ENCODE measurements at places on chromosomes 13 and 19.

DNA sequence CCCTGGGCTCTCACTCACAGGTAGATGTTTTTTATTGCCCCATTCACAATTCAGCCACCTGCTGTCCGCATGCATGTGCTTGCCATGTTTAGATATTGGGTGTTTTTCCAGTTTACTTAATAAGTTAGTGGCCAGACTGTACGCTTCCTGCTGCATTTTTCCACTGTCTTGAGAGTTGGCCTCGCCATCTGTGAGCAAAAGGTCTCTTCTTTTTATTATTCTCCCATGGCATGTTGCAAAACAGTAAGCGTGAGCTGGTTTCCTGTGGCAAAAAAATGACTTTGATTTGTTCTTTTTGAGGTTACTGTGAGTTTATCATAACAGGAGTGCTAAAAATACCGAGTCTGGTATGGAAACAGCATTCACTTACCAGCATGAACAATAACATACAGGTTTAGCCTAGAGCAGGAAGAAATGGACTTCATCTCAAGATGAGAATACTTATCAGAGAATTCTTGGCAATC lies 46.0 kb downstream of the SAE1 start:
- no peak for DNase-seq

DNA sequence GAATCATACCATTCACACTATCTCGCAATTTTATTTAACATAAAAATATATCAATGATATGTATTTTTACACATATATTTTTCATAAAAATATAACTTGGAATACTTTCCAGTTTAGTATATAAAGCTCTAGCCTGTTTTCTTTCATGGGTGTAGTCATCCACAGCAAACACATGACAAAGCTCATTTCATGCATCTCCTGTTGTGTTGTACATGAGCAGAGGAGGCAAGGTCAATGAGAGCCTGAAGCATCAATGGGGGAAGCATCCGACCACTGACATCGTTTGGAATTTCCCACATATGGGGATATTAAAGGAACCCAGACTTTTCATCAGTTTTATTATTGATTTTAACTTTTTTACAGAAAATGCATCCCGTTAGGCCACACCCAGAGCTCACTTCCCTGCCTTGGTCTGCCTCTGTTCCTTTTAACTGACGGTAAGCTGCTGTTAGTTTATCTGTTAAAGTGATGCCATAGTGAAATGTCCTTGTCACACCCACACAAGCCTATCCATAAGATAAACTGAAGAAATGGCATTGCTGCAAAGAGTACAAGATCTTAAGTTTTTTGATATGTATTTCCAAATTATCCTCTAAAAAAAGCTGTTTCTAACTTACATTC lies 44.0 kb downstream of the MIPEP start:
- no peak for DNase-seq

- DNase-seq = no peak
These were observed 13.8 kb downstream of the NAXD start for GRCh38 chr13:110628952-110629701.

GRCh38 chr13:113933901-113934300 lies 40.0 kb downstream of the C13orf46 start:
- no peak for DNase-seq

GRCh38 chr13:93959796-93960533 lies 519.5 kb downstream of the DCT start:
- no peak for DNase-seq

DNA sequence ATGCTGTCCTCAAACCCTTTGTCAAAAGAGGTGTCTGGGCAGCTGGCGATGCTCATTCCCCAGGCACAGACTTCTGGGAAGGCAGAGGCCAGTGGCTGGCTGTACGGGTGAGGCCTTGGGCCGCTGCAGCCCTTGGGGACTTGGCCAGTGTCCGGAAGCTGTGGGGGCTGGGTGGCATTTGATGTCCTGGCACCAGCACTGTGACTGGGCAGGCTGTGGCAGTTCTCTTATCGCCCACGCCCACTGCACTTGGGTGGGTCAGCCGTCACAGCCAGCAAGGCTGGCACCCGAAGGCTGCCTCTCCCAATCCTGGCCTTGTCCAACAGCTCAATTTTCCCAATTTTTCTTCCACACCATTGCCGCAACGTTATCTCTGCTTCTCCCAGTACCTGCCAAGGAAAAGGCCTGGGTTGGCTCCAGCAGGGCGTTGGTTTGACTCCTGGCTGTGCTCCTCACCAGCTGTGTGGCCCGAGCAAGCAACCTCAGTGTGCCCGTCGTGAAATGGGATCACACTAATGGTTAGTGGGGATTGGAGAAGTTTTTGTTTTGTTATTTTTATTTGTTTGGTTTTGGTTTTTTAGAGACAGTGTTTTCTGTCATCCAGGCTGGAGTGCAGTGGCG lies 12.7 kb upstream of the SLC44A2 start:
- no peak for DNase-seq
